ENCODE measurements at places on chromosomes 1 and 21. TPM values are rescaled to one million over a fixed set of nuclear protein-coding genes. Genes with fewer than 3 reads are reported as not detected.

Gene PANK4
- polyA plus RNA-seq: 25.0 TPM

GRCh38 chr1:115567431-115567830 lies 74.3 kb upstream of the VANGL1 start:
- no peak overlapping the region for H3K4me3 ChIP-seq
- peaks cover 6% of the 10 kb centered on the region for H3K27me3 ChIP-seq
- no peak overlapping the region for H3K27ac ChIP-seq
- H3K36me3 ChIP-seq: no peaks in the 10 kb centered on the region
- no peaks in the 10 kb centered on the region for H3K4me1 ChIP-seq

GRCh38 chr1:55444667-55445066 lies 229.5 kb upstream of the USP24 start:
- no peak overlapping the region for H3K27ac ChIP-seq
- H3K27me3 ChIP-seq: no peaks in the 10 kb centered on the region
- H3K4me3 ChIP-seq: no peak overlapping the region
- H3K4me1 ChIP-seq: peaks cover 13% of the 10 kb centered on the region
- no peaks in the 10 kb centered on the region for H3K36me3 ChIP-seq
- DNase-seq: no peak

Gene B3GALNT2
- polyA plus RNA-seq: 27.9 TPM

Gene NIBAN1
- polyA plus RNA-seq: 58.2 TPM
